ENCODE measurements at places on chromosomes 13 and 19.

GRCh38 chr19:17296273-17296672 is 7.0 kb downstream of the ABHD8 start:
- DNase-seq: peak; percentile 73

GRCh38 chr13:100269837-100270236 is 180.9 kb downstream of the PCCA start:
- no peak for DNase-seq

GRCh38 chr19:48283908-48284307 is 14.0 kb downstream of the ZNF114 start:
- DNase-seq: no peak

DNA sequence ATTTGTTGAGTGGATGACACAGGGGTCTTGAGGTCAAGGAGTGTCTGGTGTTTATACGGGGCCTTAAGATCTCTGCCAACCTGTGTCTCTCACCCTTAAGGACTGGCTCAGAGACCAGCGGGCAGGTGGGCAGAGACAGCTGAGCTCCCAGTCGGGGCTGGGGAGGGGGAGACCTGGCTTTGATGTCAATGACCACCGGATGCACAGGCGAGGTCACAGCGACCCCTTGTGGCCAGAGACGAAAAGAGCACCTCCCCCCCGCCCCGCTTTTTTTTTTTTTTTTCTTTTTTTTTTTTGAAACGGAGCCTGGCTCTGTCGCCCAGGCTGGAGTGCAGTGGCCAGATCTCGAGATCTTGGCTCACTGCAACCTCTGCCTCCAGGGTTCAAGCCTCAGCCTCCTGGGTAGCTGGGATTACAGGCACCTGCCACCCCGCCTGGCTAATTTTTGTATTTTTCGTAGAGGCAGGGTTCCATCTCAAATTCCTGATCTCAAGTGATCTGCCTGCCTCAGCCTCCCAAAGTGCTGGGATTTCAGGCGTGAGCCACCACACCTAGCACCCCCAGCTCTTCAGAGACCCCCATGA is 12.1 kb upstream of the KLK14 start:
- peak; percentile 62 for DNase-seq

GRCh38 chr13:89401264-89401675 is 1730.1 kb downstream of the SLITRK5 start:
- DNase-seq: no peak

DNA sequence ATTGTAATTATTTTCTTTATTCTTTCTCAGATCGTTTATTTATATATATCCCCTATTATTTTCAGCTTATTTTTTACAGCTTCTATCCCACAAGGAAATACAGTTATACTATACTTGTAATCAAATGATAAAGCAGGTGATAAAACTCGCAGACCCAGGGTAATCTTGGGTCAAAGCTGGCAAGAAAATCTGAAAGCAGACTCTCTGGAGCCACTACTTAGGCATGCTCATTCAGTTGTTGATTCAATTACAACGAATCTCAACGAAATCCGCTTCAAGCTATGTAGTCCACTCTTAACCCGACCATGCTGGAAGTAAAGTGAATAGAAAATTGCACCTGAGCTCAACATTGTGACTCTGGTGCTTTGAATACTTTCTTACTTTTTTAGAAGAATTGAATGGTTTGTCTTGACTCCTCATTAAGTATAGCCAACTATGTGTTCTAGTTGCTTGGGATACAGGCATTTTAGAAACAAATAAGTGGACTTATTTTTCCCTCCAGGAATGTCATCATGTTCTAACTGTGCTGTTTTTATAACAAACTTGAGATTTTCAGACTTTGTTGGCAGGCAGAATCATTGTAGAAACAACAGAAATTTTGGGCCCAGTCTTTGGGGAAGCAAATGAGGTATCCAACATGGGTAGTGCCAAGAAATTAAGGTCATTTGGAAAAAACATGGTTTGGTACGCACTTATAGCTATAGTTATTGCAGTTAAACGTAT is 21.4 kb downstream of the ESD start:
- no peak for DNase-seq

DNA sequence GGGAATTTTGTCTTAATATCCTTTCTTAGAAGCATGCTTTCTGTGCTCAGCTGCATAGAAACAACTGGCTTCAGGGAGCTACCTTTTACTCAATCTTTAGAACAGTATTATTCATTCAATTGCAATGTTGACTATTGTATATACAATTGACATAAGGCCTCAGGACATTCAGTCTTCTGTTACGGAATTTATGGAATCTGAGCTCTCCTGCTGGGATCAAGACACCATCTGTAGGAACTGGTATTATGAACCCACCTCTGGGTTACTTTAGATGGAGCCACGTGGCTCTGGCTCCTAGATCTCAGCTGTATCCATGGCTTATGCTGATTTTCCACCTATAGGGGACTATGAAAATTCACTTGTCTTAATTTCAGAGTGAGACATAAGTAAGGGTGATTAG is 716.2 kb upstream of the GPC6 start:
- DNase-seq: no peak

DNA sequence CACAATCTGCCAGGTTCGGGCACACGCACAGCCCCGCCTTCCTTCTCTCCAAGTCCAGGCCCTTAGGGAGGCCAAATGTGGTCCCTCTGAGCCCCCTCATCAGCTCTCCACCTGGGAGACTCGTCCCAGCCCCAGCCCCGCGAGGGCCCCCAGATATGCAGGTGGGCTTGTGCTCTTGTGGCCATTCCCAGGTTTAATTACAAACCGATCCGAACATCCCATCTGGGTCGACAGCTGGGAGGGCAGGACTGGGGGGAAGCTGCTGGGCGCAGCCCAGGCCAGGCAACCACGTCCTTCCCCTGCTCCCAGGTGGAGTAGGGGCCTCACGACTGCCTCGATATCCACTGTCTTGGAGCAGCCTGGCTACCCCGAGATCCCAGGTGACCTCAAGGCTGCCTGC is 7.5 kb upstream of the C2CD4C start:
- no peak for DNase-seq

DNA sequence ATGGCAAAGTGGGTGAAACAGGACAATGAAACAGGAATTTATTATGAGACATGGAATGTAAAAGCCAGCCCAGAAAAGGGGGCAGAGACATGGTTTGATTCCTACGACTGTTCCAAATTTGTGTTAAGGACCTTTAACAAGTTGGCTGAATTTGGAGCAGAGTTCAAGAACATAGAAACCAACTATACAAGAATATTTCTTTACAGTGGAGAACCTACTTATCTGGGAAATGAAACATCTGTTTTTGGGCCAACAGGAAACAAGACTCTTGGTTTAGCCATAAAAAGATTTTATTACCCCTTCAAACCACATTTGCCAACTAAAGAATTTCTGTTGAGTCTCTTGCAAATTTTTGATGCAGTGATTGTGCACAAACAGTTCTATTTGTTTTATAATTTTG is 8.6 kb downstream of the CLN5 start:
- DNase-seq: no peak

- DNase-seq: peak; percentile 38
Measured at GRCh38 chr13:34435338-34435737, 506.7 kb upstream of the NBEA start.

DNA sequence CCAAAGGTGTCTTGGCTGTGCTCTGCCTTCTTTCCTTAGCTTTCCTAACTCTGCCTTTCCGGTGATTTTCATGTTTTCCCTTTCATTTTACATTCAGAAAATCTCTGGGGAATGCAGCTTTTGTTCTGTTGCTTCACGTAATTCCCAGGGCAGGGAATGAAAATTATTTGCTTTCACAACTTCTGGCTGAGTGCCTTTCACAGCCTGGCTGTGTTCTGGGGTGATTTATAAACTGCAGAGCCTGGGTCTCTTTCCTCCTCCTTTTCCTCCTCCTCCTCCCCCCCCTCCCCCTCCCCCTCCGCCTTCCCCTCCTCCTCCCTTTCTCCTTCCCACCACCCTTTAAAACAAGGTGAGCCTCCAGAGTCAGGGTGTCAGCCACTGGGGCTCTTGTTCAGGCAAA is 84.3 kb downstream of the RNASEH2B start:
- DNase-seq: no peak

DNA sequence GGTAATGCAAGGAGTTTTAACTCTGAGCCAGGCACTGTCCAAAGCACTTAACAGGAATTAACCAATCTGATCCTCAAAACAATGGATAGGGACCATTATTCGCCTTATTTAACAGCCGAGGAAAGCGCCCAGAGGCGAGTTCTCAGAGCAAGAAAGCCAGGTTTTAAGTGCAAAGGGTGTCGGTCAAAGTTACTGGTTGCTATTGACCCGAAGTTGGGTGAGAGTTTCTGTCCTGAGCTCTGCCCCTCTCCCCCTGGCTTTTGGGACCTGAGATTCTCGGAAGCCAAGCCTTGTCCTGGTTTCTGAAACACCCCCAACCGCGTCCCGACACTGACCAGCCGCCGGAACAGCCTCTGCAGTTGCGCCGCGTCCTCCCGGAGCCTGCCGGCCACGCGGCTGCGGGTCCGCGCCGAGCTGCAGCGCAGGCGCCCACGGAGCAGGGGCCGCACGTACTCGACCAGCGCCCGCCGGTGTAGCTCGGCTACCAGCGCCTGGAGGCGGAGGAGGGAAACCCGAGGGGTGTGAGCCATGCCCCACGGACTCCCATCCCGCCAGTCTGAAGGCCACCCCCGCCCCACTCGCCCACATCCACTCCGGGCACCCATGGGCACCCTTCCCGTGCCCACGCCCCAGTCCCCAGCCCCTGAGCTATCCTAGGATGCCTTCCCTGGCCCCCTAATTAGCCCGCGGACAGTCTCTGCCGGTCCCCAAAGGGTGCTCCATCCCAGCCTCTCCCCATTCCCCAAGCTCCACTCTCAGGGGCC is 27.8 kb downstream of the EXOC3L2 start:
- DNase-seq: no peak

GRCh38 chr19:3276341-3276799 is 51.9 kb downstream of the CELF5 start:
- peak; percentile 58 for DNase-seq

DNA sequence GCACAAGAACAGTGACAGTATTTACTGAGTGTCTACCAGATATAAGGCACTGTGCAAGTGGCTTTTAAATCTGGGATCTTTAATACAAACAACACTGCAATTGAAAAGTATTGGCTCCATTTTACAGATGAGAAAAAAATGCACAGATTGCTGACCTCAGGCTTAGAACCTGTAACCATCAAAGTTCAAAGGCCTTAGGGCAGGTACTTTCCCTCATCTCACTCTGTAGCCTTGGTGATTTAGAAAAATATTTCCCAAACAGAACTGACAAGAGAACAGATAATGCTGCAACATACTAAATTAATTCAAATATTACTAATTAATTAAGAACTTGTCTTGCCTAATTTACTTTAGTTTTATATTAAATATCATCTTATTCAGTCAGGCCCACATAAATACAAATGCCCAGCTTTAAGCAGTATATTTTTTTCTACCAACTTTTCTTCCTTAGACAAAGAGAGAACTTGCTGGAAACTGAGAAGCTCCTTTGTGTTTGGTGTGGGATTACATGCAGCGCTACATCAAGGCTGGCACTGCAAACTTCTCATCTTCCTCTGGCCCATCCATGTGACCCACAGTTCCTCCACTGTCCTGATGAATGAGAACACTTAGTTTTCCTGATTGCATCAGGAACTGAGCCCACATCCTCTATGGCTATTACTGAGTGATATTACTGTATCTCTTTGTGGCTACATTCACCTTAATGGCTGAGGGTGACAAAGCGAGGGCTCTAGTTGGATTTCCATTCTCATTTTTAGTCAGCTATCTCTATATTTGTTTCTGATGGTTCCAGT is 302.1 kb downstream of the ENOX1 start:
- no peak for DNase-seq

- peak; percentile 89 for DNase-seq
Measured at GRCh38 chr19:34067861-34068271, 104.4 kb upstream of the LSM14A start.

GRCh38 chr19:37907735-37908455 is 887 bp downstream of the SIPA1L3 start:
- DNase-seq: no peak

DNA sequence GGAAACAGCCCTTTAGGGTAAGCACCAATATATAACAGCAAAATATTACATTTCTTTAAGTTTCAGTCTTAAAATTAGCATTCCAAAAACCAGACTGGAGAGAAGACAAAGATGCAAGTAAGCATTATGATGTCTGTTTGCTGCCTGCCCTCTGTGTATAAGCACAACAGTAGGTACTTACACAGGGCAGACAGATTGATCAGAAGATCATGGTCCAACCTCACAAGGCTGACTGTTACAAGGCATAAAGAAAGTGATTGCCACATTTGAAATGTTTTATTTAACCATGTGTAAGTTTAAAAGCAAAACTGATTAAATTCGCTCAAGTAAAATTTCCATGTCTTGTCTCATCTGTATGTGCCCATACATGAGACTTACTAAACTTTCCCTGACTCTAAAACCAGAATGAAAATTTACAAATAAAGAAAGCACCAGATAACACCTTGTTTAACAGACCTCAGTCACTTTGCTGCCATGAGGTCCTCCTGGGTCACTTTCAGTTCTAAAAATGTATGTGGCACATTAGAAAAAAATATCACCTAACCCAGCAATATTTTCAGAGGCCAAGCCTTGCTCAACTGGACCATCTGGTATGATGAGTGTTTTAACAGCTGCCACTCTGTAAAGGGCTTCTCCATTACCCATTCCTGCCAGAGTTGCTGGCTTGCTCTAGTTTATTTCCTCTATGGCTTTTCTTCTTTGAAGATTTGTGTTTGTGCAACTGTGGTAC is 297.0 kb downstream of the RBM26 start:
- DNase-seq: no peak

Data from A549 (cell line).